A549 treated with ZK216348 at 1 μM for 4 hours (cell line): ENCODE measurements at places on chromosomes 12 and 14. TPM values are rescaled to one million over a fixed set of nuclear protein-coding genes. Genes with fewer than 3 reads are reported as not detected.

SLC5A8 gene
- not detected in 5 replicates for total RNA-seq

KRT3 gene
- 0.09 TPM in 1 of 5 replicates, not detected in the others for total RNA-seq

PABPN1 gene
- total RNA-seq = 138 to 165 TPM (median 160 TPM) in 5 replicates

CD9 gene
- total RNA-seq = 232 to 271 TPM (median 254 TPM) in 5 replicates

NKX2-1 gene
- 0.11 TPM in 1 of 5 replicates, not detected in the others for total RNA-seq
